ENCODE measurements at places on chromosomes 7 and 10.

- no peak for DNase-seq
Measured at GRCh38 chr7:151115836-151116418, 29.7 kb downstream of the AGAP3 start.

GRCh38 chr10:87842220-87842641 is 21.1 kb downstream of the KLLN start:
- DNase-seq = peak; percentile 77

GRCh38 chr10:94074462-94074861 is 80.7 kb downstream of the PLCE1 start:
- DNase-seq = no peak

DNA sequence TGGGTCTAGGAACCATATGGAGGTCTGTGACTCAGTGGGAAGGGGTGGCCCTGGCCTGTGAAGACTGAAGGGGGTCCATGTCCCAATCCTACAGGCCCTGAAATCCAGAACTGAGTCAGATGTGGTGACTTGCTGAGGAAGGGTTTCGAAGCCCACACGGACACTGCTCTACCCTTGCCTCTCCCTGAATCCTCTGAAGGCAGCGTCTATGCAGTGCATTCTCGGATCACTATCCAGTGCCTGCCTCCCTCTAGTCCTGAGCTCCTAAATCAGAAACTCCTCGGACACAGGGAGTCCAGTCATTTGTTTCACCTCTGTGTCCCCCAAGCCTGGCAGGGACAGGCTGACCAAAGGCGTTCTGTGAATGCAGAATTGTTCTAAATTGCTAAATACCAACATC is 25.4 kb upstream of the TMEM72 start:
- no peak for DNase-seq

- DNase-seq = peak; percentile 21
Measured at GRCh38 chr10:101354328-101355071, 535 bp downstream of the BTRC start.

GRCh38 chr7:30925913-30926312 is 14.3 kb downstream of the AQP1 start:
- no peak for DNase-seq

GRCh38 chr7:2787251-2787951 is 56.7 kb downstream of the GNA12 start:
- no peak for DNase-seq

Data from HepG2 (cell line).